ENCODE measurements at places on chromosomes 11 and 22.

GRCh38 chr11:118227865-118228785, 3.3 kb upstream of the JAML start:
- DNase-seq: no peak

DNA sequence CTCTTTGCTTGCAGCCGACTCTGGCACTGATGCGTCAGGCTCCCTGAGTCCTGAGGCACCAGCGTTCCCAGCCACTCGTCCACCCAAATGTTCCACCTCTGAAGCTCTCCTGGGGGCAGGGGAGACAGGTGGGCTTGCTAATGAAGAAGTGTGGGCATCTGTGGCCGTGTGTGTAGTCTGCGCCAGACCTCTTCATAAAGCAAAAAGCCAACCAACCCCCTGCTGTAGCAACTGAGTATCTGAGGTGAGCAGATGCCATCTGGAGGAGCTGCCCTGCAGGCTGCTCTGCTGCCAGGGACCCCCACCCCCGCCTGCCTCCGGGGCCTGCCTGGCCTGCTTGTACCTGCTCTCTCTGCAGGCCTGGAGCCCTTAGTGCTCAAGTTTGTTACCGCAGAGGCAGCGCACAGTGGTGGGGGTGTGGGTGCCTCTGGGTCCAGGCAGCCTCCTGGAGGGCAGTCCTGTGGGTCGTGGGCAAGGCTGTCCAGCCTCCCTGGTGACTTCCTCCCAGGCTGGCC, 272.5 kb downstream of the TBC1D22A start:
- no peak for DNase-seq

DNA sequence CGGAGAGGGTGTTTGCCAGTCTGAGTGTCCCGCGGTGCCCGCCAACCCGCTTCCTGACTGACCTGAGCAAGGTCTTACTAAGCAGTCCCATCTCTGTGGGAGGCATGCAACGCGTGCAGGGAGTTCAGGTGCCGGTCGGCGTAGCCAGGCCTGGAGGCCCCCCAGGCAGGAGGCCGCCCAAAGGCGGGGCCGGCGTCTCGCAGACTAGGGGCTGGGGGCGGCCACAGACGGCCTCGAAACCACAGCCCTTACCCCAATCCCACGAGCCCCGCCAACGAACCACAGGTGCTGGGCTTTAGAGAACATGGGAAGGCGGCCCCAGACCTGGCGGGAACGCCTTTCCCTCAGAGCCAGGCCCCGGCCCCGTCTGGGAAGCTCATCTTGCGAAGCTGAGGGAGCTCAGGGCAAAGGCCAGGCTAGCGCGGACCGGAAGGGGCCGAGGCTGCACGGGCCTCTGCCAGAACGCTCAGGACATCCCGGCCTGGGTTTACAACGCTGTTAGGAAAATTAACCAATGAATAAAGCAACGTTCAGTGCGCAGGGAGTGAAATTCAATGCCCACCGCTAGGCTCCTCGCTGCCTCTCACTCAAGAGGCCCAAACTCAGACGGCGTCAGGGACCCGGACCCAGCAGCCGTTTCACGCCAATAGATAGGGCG, 2.1 kb upstream of the MTFP1 start:
- peak; percentile 82 for DNase-seq

GRCh38 chr22:38309614-38310517, 7.4 kb downstream of the CSNK1E start:
- no peak for DNase-seq

- no peak for DNase-seq
These were observed 28.0 kb upstream of the KRTAP5-6 start for GRCh38 chr11:1668911-1669473.

GRCh38 chr11:119432484-119433357, 9.7 kb upstream of the THY1 start:
- no peak for DNase-seq

DNA sequence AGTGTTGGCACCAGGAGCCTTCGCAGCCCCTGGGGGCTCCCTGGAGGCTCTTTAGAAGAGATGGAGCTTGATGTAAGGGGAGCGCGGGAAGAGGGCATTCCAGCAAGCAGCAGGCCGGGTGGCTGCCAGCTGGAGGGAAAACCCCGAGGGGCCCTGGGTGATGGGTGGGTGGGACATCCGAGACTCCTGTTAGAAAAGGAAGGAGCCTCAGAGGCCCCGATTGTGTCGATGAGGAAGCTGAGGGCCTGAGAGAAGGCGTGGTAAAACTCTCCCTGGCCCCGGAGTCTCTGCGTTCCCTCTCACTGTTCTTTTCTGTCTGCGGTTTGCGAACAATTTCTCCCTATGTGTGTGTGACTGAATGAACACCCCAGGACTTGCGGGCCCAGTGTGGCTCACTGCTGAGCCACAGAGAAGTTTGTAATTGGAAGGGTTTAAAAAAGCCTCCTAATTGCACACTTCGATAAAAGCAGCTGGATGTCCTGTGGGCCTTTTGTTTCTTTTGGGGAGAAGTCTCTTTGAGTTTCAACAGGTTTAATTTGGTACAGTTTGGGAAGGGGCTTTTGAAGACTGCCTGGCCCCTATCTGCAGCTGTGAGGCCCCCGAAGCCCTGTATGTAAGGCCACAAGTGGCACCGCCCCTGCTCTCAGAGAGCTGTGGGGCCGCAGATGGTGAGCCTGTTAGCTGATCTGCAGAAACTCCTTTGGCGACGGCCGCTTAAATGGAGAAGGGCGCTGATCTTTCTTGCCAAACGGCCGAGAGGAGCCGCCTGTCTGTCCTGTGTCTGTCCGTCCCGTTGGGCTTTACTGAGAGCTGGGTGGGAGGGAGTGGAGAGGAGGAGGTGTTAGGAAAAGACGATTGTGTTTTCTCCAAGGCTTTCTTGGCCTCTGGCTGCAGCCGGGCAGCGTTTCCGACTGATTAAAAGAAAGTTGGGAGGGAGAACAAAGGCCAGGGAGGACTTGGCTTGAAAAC, 2.0 kb downstream of the FBLN1 start:
- DNase-seq: peak; percentile 34

GRCh38 chr11:85955531-85955930, 100.3 kb downstream of the CCDC83 start:
- DNase-seq: no peak

- DNase-seq: no peak
These were observed 21.4 kb upstream of the CRTAM start for GRCh38 chr11:122816761-122817520.

- DNase-seq: no peak
These were observed 66.2 kb downstream of the THAP12 start for GRCh38 chr11:76314741-76315090.

- DNase-seq: peak; percentile 20
These were observed 339.4 kb downstream of the MN1 start for GRCh38 chr22:27462190-27462589.

DNA sequence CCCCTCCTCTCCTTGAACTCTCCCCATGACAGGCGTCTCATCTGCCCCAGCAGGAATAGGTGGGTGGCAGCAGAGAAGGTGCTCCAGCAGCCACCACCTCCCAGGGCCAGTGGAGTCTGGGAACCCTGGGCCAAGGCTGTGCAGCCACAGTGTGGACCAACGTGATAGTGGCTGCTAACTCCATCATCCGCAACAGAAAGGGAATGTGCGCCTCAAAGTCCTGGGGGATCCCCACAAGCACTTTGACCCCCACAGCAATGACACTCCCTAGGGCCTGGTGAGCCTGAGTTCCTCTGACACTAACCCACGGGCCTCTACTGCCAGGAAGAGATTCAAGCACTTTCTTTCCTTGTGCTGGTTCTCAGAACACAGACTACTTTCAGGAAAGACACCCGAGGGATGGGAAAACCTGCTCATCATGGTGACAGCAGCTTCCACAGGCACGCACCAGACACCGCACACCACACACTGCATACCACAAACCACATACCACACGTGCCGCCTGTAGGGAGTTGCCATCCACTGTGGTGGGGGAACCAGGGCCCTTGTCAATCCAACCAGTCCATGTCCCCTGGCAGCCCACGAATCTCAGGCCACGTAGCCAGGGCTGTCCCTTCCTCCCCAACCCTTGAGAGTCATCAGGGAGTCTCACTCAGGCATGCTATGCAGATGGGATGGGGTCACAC, 3.4 kb upstream of the SLC25A1 start:
- no peak for DNase-seq

DNA sequence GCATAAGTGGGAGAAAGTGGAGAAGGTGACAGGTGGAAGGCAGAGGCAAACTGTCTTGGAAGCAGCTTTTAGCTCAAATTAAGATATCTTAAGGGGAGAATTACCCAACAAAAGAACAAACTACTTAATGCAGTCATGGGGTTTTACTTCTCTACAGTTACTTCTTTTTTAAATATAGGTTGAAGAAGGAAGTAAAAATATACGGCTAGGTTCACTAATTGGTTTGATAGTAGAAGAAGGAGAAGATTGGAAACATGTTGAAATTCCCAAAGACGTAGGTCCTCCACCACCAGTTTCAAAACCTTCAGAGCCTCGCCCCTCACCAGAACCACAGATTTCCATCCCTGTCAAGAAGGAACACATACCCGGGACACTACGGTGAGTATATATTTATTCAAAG, 40.8 kb downstream of the PDHX start:
- no peak for DNase-seq

- DNase-seq: no peak
These were observed 25.0 kb downstream of the METTL15 start for GRCh38 chr11:28133146-28133545.

Data from substantia nigra (tissue), 51 donors.